ENCODE measurements at places on chromosomes 16 and 17.

DNA sequence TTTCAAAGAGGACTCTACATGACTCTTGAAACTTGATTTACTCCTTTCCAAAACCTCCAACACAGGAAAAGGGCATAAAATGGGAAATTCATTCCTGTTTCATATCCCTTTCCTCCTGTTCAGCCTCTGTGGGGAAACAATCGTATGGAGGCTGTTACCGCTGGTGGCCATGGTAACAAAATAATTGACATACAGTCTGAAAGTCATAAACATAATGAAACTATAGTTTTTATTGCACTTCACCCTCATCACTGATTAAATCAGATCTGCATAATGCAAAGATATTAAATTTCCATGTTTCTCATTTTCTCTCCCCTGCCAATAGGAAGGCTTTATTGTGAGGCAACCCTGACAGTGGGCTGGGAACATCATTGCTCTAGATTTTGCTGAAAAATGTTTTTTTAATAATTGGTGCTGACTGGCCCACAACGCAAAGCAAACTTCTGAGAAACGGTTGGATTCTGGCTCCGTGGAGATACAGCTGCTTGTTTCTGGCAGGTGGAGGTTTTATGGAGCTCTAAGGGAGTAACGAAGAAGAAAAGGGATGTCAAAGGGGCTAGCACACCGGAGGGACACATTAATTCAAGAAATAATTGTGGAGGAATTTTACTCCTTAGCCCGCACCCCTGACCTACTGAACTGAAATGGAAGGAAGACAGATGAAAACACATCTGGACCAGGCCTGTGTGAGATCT is 154.2 kb upstream of the SHISA6 start:
- no peak for DNase-seq

DNA sequence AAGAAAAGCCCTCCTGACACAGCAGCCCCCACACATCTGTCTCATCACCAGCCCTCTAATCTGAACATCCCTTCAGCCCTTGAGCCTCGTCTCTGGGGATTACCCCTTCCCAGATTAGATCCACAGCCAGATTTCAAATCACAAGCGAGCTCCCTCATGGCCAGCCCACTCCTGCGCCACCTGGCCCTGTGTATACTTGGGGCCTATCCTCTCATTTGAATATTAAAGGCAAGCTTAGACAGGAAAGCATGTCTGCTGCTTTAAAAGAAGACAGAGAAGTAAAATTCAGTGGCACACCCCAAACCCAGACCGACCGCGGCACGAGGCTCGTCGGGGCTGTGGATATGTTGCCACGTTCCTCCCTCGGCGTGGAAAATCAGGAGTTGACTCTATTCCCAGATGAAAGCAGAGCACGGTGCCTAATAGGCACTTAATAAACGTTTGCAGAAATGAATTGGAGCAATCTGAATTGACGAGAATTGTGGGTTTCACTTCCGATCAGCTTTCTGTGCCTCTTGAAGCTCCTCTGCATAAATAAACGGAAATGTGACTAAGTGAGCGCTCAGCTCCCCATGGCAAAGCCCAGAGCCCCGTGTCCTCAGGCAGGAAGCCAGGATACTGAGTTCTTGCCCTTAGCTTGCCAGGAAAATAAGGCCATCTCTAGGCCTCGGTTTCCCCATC is 108.0 kb downstream of the CCDC182 start:
- DNase-seq: peak; percentile 70

DNA sequence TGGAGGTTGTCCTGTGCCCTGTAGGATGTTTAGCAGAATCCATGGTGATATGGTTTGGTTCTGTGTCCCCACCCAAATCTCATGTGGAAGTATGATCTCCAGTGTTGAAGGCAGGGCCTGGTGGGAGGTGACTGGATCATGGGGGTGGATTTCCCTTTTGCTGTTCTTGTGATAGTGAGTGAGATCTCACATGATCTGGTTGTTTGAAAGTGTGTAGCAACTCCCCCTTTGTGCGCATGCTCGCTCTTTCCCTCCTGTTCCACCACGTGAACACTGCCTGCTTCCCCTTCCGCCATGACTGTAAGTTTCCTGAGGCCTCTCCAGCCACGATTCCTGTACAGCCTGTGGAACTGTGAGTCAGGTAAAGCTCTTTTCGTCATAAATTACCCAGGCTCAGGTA is 61.9 kb downstream of the ARHGAP17 start:
- no peak for DNase-seq

- no peak for DNase-seq
Observed at GRCh38 chr17:47720754-47721533, 12.1 kb upstream of the TBX21 start.

DNA sequence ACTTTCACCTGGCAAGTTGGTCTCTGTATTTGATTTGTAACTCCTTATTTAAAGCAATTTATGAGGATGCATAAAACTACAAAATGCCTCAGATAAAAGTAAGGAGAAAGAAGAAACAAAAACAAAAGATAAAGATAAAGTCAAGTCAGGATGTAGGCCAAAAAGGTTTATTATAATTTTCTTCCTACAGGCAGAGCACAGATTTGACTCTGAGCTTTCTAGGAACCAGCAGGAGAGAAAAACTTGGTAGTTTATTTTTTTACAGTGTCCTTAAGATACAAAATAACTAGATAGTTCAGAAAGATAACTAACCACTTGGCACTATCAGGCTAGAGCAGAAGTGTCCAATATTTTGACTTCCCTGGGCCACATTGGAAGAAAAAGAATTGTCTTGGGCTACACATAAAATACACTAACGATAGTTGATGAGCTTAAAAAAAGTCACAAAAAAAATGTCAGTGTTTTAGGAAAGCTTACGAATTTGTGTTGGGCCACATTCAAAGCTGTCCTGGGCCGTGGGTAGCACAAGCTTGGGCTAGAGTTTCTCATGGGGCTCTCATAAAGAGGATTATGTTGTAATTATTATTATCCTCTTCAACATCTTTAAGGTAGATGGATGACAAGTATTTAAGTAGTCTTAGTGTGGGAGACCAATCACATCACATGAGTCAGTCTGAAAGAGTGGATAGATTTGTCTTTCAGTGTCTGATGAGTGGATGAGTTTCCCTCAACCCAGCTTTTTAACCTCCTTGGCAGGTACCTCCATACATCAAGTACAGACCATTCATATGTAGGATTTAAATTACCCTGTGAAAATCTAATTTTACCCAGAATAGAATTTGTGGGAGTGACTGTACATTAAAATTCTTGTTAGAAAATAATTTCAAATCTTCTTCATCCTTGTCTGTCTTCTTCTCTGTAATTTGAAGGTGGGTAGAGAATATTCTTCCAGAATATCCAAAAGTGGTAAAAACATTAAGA is 17.0 kb downstream of the PAFAH1B1 start:
- DNase-seq: no peak

DNA sequence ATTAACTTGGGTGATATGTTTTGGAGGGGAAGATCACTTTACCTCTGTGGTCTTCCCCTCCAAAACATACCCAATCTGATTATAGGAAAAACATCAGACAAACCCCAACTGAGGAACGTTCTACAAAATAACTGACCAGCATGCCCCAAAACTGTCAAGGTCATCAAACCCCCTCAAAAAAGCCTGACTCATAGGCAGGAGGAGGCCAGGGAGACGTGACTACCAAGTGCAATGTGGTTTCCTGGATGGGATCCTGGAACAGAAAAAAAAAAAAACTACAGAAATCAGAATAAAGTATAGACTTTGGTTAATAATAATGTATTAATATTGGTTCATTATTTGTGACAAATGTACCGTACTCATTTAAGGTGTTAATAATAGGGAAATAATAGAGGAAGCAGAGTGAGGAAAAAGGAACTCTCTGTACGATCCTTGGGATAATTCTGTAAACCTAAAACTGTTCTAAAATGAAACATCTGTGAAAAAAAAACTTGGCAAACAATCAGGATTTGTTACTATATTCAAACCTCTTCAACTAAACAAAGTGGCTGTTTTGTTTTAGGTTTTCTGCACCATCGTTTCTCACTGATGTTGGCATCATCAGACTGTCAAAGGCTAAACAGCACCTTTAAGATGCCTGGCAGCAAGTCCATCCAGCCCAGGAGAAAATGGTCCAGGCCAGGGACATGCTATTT is 266.7 kb upstream of the SDK2 start:
- DNase-seq: no peak

DNA sequence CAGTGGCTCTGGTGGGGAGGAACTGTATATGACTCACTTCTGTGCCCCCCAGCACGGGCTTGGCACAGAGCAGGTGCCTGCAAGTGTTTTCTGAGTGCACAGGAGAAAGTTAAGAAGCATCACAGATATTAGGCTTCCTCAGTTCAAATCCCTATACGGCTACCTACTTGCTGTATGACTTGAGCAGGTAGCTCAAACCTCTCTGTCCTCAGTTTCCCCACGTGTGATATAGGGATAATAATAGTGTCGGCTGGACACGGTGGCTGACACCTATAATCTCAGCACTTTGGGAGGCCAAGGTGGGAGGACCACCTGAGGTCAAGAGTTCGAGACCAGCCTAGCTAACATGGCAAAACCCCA is 95.7 kb downstream of the C16orf78 start:
- no peak for DNase-seq

DNA sequence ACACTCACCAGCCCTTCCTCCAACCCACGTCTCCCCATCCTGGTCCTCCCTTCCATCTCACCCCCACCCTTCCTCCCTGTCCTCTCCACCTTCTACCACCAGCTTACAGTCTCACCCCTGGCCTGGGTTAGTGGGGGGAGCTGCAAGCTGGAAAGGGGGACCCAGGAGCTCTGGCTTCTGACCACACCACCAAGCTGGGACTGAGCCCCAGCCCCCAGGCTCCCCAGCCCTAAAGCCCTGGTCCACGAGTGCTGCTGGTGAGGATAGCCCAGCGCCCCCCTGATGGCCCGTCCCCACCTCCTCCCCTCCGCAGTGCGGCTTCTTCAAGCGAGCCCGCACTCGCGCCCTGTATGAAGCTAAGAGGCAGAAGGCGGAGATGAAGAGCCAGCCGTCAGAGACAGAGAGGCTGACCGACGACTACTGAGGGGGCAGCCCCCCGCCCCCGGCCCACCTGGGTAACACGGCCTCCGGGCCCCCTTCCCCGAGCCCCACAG is 7.2 kb upstream of the PDK2 start:
- DNase-seq: no peak

GRCh38 chr16:68429076-68429854 is 19.0 kb downstream of the SMPD3 start:
- no peak for DNase-seq

Measured in IMR-90 (cell line).